ENCODE measurements at places on chromosomes 11 and 22. TPM values are rescaled to one million over a fixed set of nuclear protein-coding genes. Genes with fewer than 3 reads are reported as not detected.

GRCh38 chr11:8011981-8012444, 24.9 kb downstream of the EIF3F start:
- H3K36me3 ChIP-seq = no peaks in the 10 kb centered on the region
- peaks cover 5% of the 10 kb centered on the region for H3K27me3 ChIP-seq
- no peak overlapping the region for H3K4me3 ChIP-seq
- no peaks in the 10 kb centered on the region for H3K4me1 ChIP-seq
- peak; percentile 32 for DNase-seq
- no peak overlapping the region for H3K27ac ChIP-seq

- no peaks in the 10 kb centered on the region for H3K36me3 ChIP-seq
- H3K4me1 ChIP-seq = no peaks in the 10 kb centered on the region
- H3K4me3 ChIP-seq = no peak overlapping the region
- no peak overlapping the region for H3K27ac ChIP-seq
- DNase-seq = no peak
Observed at GRCh38 chr11:93573184-93573583, 30.0 kb upstream of the SMCO4 start.

DNA sequence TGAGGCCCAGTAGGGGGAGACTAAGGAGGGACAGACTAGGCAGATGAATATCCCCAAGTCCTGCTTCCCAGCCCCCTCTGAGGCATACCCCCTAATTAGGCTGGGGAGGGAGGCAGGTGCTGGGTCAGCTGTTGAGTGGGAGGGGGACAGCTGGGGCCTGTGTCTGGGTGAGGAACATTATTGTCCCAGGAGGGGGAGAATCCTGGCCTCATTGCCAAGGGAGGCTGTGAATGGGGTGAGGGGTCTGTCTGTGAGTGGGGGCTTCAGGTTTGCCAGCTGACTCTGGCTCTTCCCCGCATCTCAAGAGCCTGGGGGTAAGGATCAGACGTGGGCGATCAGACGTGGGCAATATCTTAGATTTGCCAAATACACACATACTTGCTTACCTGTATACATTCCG, 2.1 kb downstream of the INPPL1 start:
- H3K36me3 ChIP-seq = peaks cover 38% of the 10 kb centered on the region
- H3K4me1 ChIP-seq = peaks cover 38% of the 10 kb centered on the region
- no peaks in the 10 kb centered on the region for H3K27me3 ChIP-seq

- no peaks in the 10 kb centered on the region for H3K27me3 ChIP-seq
- H3K4me3 ChIP-seq = no peak overlapping the region
- no peak overlapping the region for H3K27ac ChIP-seq
- H3K4me1 ChIP-seq = no peaks in the 10 kb centered on the region
Observed at GRCh38 chr11:114955923-114956322, 277.6 kb downstream of the NXPE2 start.

- no peak overlapping the region for H3K4me3 ChIP-seq
- no peaks in the 10 kb centered on the region for H3K4me1 ChIP-seq
- H3K27me3 ChIP-seq = no peaks in the 10 kb centered on the region
- DNase-seq = no peak
- no peak overlapping the region for H3K27ac ChIP-seq
Observed at GRCh38 chr11:56716379-56716854, 17.5 kb downstream of the OR9G1 start.

DNA sequence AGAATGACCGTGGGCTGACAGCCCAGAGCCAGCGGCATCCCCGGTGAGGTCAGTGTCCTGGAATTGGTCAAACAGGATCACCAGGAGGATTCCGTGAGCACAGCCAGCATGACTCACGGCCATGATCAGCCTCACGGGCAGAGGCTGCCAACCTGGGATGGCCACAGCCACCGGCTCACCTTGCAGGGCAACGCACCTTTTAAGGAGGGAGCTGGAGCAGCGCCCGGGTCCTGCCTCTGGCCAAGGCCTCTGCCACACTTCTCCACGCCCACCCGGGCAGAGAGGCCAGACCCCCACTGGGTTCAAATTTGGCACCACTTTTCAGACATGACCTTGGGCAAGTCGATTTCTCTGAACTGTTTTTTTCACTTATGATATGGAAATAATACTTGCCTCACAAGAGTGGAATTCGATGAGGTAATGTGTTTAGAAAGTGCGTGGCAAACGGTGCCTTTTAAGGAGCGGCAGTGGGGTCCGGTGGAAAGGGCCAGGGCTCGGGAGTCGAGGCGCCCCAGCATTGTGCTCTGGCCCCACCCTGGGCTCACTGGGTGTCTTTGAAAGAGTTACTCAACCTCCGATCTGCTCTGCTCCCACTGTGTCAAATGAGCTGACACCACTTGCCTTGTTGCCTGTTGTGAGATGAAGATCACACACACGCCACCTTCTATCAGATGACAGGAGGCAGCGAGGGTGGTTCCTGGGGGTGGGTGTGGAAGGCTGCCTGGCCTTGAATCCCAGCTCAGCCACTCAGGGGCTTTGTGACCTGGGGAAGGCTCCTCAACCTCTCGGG, 16.0 kb downstream of the TXN2 start:
- DNase-seq = no peak
- no peaks in the 10 kb centered on the region for H3K27me3 ChIP-seq
- no peak overlapping the region for H3K4me3 ChIP-seq
- peaks cover 9% of the 10 kb centered on the region for H3K36me3 ChIP-seq
- H3K4me1 ChIP-seq = peaks cover 58% of the 10 kb centered on the region

DNA sequence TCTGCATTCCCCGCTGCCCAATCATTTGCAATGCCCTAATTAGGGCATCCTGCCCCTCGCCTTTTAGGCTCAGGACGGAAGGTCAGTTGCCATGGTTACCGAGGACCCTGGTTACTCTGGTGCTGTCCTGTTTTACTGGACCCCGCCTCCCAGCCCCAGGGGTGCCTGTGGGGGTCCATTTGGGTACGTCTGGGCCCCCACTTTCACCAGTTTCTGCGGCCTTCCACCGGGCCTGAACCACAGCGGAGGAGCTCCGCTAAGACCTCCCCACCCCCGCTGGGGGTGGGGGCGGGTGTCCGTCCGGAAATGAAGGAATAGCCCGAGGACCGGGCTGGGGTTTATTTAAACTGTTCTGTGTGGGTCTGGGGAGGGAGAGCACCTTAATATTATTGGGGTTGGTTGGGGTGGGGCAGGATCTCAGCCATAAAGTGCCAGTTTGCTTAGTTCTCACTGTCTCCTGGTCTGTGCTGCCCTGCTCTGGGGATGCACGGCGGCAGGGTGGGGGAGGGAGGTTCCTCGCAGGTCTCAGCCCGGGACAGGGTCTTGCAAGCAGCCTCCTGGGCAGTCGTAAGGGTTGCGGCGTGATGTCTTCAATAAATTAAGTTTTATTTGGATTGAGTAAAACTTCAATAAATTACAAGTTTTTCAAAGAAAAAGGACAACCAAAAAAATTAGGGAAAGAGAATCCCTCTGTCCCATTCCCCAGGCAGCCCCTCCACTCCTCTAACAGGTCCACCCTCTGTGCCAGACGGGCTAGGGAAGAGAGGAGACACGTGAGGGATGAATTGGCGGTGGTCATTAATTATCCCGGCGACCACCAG, 5.3 kb downstream of the PHOX2A start:
- no peak for DNase-seq
- H3K36me3 ChIP-seq = peaks cover 42% of the 10 kb centered on the region

GRCh38 chr11:90235526-90235925, 12.7 kb upstream of the CHORDC1 start:
- H3K4me3 ChIP-seq = no peak overlapping the region
- no peaks in the 10 kb centered on the region for H3K27me3 ChIP-seq
- H3K4me1 ChIP-seq = no peaks in the 10 kb centered on the region
- DNase-seq = no peak
- H3K36me3 ChIP-seq = no peaks in the 10 kb centered on the region
- no peak overlapping the region for H3K27ac ChIP-seq

- no peaks in the 10 kb centered on the region for H3K36me3 ChIP-seq
- H3K27me3 ChIP-seq = no peaks in the 10 kb centered on the region
- peak overlapping the region; percentile 60 for H3K27ac ChIP-seq
Observed at GRCh38 chr11:10351765-10352641, 47.1 kb downstream of the ADM start.

DNA sequence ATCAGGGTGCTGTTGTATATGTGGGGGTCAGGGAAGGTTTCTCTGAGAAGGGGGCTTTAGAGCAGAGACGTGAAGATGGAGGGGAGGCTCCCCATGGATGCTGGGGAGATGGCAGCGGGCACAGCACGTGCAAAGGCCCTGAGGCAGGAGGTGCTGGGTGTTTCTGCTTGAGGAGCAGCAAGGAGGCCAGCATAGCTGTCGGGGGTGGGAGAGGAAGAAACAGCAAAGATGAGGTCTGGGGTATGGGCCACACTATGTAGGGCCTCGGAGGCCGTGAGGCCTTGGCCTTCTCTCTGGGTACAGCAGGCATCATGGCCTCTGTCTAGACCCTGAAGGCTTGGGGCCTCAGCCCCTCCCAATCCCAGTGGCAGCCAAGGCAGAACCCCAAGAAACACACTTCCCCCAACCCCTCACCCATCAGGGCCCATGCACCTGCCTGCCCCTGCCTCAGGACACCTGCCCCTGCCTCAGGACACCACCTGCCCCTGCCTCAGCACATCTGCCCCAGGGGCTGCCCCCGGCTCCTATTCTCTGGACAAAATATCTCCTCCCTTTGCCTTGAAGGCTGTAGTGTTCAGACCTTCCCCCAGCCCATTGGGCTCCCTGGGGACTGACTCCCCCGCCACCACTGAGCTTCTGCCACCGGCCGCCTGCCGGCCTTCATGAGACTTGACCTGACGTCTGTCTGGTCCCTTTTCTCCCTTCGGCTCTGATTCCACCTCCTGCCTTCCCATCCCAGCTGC, 6.2 kb downstream of the ALDH3B1 start:
- H3K4me1 ChIP-seq = peaks cover 54% of the 10 kb centered on the region
- DNase-seq = no peak
- no peaks in the 10 kb centered on the region for H3K27me3 ChIP-seq

GRCh38 chr11:104623518-104623917, 274.7 kb downstream of the CASP12 start:
- no peaks in the 10 kb centered on the region for H3K27me3 ChIP-seq
- H3K4me3 ChIP-seq = no peak overlapping the region
- no peak for DNase-seq
- H3K27ac ChIP-seq = no peak overlapping the region
- no peaks in the 10 kb centered on the region for H3K36me3 ChIP-seq
- no peaks in the 10 kb centered on the region for H3K4me1 ChIP-seq

GRCh38 chr22:26941896-26942636, 284.7 kb downstream of the MIAT start:
- H3K4me1 ChIP-seq = no peaks in the 10 kb centered on the region
- H3K27me3 ChIP-seq = no peaks in the 10 kb centered on the region
- no peaks in the 10 kb centered on the region for H3K36me3 ChIP-seq
- no peak for DNase-seq
- no peak overlapping the region for H3K27ac ChIP-seq

The HPX gene
- 1.4 TPM for total RNA-seq

The MMP1 gene
- total RNA-seq = 0.40 TPM

The SLC22A8 gene
- not detected for total RNA-seq

The TRIM21 gene
- 9.6 TPM for total RNA-seq

The MPZL2 gene
- total RNA-seq = 58.3 TPM

The CNTN5 gene
- total RNA-seq = not detected

The C11orf65 gene
- total RNA-seq = 0.30 TPM
